ENCODE measurements at places on chromosomes 6 and 20.

GRCh38 chr20:50557549-50558134, 47.5 kb downstream of the PTPN1 start:
- no peak for DNase-seq

DNA sequence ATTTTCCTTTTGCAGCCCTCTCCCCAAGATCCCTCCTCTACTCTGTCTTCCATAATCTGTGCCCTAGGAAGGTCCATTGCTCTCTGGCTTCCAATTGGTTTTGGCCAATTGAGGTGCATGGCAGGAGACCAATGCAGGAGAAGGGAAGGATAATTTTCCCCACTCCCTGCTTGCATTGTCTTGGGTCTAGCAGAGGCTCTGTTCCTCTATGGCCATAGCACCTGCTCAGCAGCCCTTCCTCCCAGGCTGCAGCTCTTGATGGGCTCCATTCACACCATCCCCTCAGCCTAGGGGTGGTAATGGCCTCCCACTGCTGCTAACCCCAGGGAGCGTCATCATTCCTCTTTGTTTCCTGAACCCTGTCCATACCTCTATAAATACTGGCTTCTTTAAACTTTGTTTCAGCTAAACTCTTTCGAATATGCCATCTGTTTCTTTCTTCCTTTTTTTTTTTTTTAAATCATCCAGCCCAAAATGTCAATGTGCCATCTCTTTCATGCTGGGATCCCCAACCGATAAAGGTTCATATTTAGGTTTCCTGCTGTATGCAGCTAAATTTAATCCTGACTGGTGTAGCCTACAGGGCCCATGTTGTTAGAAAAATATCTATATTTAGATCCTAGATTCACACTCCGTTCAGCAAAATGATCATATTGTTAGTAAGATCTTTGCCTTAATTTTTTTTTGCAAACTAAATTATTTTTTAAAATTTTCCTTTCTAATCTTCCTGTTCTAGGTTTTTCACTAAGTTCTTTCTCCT, 63.8 kb downstream of the HECA start:
- no peak for DNase-seq

DNA sequence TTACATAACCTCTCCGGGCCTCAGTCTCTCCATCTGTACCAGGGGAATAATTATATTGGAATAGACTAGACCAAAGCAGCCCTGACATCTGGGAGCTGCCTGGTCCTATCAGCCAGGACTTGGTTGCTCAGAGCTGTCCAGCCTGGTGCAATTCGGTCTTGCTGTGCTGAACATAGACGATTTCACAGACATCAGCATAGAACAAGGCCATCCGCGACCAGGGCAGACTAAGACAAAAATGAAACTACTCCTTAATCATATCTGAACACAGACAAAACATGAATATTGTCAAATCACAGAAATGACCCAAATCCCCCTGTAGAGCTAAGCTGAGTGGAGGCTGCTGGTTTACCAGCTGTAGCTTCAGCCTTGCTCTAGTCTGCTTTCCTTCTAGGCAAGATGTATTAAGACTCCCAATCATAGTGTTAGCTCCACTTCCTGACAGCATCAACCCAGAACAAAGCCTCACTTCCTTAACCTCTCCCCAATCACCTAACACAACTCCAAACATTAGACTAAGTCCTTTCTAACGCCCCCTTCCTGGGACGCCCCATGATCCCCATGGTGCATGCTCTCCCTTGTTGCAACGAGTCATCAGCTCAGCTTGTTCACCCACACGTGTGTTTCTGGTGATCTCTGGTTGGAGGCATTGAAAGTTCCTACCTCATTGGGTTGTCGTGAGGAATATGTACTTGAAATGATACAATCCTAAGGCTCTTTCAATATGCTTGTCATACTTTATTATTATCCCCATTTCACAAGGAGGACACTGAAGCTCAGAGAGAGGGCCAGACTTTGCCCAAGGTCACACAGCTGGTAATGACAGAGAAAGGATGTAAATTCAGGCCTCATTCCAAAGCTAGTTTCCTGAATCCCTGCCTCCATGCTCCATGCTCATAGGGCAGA, 3.5 kb upstream of the MAPK13 start:
- no peak for DNase-seq

GRCh38 chr6:1527073-1527457, 82.7 kb upstream of the FOXC1 start:
- peak; percentile 6 for DNase-seq

GRCh38 chr6:21371676-21372171, 221.8 kb upstream of the SOX4 start:
- no peak for DNase-seq

GRCh38 chr6:7378740-7379139, 10.8 kb downstream of the CAGE1 start:
- DNase-seq = no peak

- DNase-seq = peak; percentile 64
These were observed 2.6 kb upstream of the ZBP1 start for GRCh38 chr20:57622579-57623381.

GRCh38 chr6:133042550-133043120, 198.5 kb upstream of the EYA4 start:
- no peak for DNase-seq

DNA sequence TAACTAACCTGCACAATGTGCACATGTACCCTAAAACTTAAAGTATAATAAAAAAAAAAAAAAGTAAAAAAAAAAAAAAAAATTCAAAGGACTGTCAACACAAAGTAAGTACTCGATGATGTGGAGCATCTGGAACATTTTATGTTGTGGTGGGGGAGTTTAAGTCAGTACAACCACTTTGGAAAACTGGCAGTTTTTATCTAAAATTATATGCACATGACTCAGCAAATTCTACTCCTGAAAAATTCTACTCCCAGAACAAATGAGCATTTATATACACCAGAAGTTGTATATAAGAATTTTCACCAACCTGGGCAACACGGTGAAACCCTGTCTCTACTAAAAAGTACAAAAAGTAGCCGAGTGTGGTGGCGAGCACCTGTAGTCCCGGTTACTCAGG, 36.9 kb upstream of the CCDC28A start:
- no peak for DNase-seq

DNA sequence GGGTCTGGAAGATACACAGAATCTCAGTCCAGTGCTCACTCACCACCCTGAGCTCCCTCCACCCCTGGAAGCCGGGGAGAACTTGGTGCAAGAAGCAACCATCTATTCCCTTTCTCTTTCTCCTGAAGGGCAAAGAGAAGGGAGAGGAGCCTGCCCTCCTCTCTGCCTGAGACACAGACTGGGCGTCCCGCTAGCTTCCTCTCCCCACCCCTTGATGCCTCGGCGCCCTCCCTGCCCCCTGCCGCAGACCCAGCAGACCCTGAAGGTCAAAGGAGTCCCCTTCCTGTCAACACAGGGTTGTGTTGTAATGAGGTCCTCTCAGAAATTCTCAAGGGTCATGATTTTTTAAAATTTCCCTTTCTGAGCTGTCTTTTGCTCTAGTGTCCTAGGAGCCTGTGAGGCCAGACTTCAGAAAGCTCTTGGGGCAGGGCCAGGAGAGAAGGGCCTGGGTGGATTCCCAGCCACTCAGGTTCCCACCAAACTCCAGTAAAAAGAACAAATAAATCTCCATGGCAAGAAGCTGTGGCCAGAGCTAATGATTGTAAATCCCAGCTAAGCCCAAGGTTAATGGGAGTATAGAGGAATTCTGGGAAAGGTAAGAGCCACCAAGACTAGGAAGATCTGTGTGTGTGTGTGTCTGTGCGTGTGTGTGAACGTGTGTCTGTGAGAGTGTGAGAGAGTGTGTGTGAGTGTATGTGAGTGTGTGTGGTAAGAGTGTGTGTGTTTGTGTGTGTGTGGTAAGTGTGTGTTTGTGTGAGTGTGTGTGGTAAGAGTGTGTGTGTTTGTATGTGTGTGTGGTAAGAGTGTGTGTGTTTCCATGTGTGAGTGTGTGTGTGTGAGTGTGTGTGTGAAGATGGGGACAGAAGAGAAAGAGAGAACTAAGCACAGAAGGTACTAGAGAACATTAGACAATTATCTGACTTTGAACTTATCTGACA, 1.1 kb upstream of the JPH2 start:
- DNase-seq = no peak

GRCh38 chr6:154916857-154917256, 78.3 kb upstream of the TIAM2 start:
- no peak for DNase-seq

- DNase-seq = no peak
These were observed 159.6 kb upstream of the MYLIP start for GRCh38 chr6:15969236-15969778.

DNA sequence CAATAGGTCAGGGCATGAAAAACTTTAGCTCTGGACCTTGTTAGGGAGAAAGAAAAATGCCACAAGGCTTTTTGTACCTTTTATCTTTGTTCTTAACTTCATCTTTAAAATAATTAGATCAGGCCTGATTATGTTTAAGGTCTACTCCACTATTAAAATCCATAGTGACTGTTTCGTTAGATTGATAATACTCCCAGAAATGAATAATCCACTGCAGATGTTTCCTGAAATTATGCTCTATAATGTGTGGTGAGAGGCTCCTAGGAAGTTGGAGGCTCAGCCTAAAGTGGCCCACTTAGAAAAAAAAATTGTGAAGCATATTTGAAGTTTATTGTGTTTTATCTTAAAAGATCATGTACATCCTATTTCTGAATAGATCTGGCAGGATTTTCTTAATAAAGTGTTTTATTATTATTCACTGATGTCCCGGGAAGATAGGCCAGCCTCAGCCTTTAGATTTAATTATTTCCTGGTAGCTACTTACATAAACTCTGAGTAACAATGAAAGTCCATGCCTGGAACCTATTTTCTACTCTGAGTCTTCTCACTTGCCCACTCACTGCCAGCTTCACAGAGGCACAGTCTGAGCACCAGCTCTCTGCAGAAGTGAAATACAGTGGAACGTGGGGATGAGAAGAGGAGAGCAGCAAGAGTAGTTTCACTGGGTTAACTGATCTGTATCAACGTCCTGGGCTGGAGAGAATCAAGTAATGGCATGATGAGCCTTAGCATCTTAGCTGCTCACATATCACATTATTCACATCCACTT, 126.8 kb upstream of the TMEM170B start:
- DNase-seq = no peak

- DNase-seq = no peak
These were observed 33.9 kb downstream of the CCN2 start for GRCh38 chr6:131917318-131917717.

- no peak for DNase-seq
These were observed 292.9 kb upstream of the ZFP64 start for GRCh38 chr20:52484438-52484837.

DNA sequence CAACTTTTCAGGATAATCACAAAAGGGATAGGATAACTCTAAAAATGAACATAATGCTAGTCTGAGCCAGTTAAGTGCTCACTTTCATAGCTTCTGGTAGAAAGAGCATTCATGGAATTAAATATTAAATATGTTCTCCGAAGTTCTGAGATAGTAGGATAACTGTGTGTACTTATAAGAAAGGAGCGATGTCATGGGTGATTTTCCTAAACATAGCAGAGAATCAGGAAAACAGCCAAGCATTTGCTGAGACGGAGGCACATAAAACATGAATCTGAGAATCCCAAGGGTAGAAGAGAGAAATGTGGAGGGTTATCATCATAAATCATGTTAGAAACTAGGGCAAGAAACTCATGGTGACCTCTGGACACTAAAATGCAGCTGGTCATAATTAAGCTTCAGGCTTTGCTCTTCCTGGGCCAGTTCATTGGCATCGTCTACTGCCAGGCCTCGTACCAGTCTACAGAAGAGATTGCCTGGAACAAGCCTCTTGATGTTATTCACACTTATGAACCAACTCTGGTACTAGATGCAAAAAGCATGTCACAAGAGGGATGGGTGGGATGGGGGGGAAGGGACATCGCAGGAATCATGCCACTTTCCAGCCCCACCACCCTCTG, 436.6 kb downstream of the PRKN start:
- no peak for DNase-seq

DNA sequence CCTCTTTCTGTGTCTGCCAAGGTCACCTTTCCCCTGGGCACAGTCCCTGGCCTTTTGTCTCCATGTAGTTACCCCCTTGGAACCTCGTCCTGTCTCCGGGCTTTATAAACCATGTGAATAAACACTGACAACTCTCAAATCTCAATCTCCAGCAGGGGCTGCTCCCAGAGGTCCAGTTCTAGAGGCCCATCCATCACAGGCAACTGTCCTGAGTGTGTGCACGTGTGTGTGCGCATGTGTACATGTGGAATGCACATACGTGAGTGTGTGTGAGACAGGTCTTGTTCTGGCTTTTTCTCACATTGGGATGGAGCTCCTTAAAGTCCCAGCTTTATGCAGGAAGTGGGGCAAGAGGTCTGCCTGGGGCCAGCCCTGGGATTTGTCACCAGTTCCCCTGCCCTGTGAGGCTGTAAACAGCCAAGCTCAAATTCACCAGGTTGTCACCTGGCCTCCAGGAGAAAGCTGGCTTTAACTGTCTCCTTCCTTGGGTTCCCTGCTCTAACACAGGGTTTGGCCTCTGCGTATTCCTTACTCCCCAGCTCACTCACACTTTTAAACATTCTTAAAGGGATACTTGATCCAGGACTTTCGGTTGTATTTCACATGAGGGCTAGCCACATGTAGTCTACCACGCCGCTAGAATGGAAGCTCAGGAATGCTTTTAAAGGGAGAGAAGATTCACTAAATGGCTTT, 42.7 kb downstream of the RAMACL start:
- DNase-seq = no peak

DNA sequence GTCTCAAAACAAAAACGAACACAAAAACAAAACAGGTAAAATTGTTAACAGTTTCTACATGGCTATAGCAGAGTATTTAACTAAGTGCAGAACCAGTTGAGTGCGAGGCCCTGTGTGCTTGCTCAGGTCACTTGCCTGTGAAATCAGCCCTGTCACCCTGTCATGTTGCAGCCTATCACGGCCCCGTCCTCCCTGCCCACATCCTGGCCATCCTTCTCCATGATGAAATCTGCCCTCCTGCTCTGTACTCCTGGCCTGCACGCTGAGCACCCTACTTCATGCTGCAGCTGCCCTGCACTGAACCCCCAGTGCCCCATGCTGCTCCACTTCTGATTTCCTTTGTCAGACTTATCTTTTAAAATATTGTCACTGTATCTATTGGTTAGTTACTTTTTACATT, 62.4 kb downstream of the DTD1 start:
- DNase-seq = no peak

- no peak for DNase-seq
These were observed 45.3 kb upstream of the FAM50B start for GRCh38 chr6:3803627-3804468.

DNA sequence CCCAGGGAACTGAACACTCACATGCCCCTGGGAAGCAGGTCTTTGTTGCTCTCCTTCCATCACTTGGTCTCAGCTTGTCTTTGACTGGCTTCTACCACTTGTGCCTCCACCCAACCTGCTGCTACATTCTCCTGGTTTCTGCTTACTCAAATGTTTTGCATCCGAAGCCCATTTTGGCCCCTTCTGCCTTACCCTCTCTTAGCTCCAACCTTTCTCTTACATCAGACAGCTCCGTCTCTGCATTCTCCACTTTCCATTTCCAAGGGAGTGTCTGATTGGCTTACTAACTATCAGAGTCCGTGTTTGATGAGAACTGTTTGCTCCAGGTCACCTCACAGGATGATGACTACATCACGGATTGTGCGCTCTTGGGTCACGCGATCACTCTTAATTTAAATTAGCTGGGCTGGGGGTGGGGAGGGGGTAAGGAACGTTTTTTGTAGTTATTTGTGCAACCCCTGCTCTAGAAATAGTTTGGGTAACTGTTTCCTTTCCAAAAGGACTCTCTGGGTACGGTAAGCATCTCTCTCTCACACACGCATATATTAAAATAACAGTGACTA, 844 bp upstream of the ABRACL start:
- no peak for DNase-seq

- DNase-seq = no peak
These were observed 220.5 kb downstream of the FNDC1 start for GRCh38 chr6:159389695-159390094.

Data from stimulated activated naive CD4-positive, alpha-beta T cell (primary cell).